ENCODE measurements at places on chromosomes 11 and 22.

- no peak for DNase-seq
These were observed 78.4 kb downstream of the MED15 start for GRCh38 chr22:20585639-20586402.

DNA sequence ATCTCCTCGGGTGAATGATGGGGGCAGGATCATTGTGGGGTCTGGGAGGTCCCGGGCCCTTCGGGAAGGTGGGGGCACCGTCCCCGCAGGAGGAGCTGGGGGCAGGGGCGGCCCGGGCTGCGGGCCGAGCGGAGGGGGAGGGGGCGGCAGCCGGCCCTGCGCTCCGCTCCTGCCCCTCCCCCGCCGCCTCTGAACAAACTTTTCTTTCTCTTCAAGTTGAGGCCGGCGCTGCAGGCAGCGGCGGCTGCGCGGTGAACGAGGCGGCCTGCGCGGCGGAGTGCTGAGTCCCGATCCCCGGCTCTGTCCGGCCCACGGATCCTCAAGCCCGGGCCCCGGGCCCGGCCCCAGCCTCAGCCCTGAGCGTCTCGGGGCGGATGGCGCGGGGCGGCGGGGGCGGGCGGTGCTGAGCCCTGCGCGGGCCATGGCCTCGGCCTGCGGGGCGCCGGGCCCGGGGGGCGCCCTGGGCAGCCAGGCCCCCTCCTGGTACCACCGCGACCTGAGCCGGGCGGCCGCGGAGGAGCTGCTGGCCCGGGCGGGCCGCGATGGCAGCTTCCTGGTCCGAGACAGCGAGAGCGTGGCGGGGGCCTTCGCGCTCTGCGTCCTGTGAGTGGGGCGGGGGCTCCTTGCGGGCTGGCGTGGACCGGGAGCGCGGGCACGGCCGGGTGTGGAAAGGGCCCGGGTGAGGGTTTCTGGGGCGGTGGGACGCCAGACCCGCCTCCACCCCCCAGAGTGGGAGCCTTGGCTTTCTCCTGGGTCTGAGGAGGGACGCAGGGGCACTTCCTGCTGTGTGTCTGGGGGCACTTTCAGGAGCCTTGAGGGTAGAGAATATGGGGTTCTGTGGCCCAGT, at the start of gene INPPL1:
Gene INPPL1 (plus strand): TSS at position 204 of the 847 bp plus-strand sequence. CDS start 218 bp downstream, at position 422.
- DNase-seq: peak; percentile 39

DNA sequence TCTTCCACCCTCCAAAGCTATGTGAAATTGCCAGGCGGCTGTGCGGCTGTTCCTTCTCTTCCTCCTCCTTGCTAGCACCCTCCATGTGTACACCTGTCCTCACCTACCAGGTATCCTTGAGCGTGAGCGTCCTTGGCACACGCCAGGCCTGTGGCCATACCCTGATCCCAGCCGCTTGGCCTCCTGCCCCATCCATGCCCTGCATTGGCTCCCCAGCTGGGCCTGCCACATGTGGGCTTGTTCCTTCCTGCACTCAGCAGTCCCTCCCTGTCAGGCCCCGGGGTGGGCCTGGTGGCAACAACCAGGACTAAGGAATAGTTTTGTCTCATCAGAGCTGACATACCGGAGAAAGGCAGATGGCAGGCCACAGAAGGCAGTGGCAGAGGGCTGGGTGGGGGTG, 40.0 kb downstream of the SCUBE1 start:
- DNase-seq: no peak

- DNase-seq: no peak
These were observed 11.2 kb downstream of the CRYBB1 start for GRCh38 chr22:26606611-26607010.

DNA sequence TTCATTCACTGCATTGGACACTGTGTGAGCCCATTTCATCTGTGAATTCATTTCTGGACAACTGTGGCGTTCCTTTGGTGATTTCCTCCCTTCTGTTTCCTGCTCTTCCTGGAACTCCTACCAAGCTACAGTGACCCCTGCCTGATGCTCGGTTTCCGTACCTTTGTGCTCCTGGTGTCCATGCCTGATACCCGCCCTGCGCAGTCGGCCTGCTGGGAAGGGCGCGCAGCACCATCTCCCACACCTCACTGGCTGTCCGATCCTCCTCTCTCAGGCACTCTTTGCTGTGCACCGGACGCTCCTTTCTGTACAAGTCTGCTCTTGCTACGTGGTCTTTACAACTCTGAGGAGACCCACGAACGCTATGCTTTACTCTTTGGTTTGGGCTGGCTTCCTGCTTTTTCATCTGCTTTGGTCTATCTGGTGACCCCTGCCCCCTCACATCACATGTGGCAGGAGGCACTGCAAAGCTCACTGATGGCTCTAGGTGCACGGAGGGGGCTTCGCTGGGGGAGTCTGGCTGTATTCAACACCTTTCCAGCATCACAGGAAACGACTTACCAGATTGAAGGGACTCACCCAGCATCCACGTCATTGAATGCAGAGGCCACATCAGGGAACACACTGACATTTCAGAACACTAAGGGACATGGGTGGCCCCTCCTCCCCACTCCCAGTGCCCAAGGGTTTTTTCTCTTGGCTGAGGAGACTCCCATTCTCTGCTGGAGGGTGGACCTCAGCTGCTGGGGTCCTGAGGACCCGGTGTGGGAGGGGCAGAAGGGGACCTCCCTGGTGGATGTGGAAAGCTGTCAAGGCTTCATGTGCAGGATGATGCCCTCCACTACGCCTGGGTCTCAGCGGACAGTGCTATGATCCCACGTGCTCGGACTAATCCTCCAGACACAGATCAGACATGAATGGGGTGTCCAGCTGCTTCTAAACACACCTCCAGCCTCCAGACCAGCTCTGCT, 27.0 kb upstream of the MOB2 start:
- no peak for DNase-seq

GRCh38 chr11:58574881-58575280, 775 bp downstream of the LPXN start:
- DNase-seq: no peak

GRCh38 chr22:28791841-28792490, 8.4 kb downstream of the XBP1 start:
- DNase-seq: no peak

DNA sequence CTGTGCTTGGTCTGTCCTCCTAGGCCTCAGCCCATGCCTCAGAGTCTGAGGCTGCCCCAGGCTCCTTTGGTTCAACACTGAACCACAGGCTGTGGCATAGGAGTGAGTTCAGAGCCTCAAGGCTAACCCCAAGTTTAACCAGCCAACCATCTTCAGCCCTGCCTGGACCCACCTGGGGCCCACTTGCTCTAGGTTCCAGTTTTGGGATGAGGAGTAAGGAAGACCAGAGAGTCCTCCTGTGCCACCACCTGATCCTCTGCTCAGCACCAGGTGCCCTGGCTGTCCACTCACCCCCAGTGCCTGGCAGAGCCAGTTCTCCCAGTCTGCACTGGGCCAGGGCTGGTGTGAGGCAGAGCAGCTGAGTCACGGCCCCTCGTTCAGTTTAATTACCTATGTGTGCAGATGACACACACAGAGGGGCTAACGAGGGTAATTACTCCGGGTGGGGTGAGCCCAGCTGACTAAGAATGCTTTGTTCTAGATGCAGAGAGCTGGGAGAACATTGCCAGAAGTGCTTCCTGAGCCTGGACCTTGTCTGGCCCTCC, 12.0 kb upstream of the TMPRSS13 start:
- DNase-seq: no peak

GRCh38 chr11:115030166-115030565, 351.8 kb downstream of the NXPE2 start:
- DNase-seq: no peak

- no peak for DNase-seq
These were observed 14.5 kb downstream of the HSPA8 start for GRCh38 chr11:123047266-123047946.

DNA sequence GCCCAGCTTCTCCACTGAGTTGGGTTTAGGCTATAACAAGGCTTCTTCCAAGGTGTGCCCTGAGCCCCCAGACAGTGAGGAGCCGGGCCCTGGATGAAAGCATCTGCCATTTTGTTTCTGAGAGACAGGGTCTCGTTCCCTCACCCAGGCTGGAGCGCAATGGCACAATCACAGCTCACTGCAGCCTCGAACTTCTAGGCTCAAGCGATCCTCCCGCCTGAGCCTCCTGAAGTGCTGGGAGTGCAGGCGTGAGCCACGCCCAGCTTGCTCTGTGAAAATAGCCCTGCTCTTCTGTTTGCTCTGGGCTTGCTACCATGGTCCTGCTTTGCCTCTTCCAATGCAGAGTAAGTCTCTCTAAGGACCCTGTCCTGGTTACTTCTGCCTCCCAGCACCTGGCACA, 6.7 kb downstream of the DENND6B start:
- no peak for DNase-seq

DNA sequence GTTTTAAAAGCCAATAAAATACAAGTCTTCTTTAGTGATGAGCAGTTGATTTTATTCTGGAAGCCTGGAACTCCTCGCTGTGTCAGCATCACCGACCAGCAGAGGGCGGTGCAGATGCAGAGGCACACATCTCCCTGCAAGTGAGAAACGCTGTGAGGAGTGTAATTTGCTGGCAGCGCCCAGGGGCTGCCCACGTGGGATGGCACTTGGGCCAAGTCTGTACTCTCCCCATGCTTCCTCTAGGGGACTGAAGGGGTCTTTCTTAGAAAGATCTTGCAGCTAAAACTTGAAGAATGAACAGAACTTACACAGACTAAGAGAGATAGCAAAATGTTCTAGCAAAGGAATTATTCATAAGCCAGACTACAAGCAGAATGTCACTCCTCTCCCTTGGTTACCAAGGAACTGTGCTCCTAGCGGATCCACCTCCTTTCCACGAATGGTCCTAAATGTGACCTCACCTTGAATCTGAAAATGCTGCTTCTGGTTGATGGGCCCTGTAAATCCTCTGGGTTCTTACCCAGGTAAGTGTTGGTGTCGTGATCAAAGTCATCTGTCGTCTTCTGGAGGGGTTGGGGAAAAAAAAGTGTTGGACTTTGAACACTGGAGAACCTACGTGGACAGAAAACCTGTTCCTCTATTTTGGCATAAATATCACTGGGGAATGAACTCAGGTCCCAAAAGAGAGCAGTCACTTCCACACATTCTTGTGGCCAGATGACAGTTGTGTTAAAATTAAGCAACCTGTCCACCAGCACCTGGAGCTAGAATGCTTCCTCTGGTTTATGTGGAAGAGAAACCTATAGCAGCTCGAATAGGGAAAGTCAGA, 31.8 kb downstream of the CNTF start:
- DNase-seq: peak; percentile 74

GRCh38 chr11:36985562-36985961, 387.5 kb upstream of the RAG2 start:
- no peak for DNase-seq

GRCh38 chr11:74826901-74827300, 78.3 kb downstream of the RNF169 start:
- DNase-seq: no peak

- no peak for DNase-seq
These were observed 10.5 kb downstream of the IGF2 start for GRCh38 chr11:2128511-2129307.

GRCh38 chr22:30129636-30130035, 49.4 kb downstream of the HORMAD2 start:
- DNase-seq: no peak

GRCh38 chr11:68936676-68937620, 33.3 kb downstream of the IGHMBP2 start:
- DNase-seq: no peak

DNA sequence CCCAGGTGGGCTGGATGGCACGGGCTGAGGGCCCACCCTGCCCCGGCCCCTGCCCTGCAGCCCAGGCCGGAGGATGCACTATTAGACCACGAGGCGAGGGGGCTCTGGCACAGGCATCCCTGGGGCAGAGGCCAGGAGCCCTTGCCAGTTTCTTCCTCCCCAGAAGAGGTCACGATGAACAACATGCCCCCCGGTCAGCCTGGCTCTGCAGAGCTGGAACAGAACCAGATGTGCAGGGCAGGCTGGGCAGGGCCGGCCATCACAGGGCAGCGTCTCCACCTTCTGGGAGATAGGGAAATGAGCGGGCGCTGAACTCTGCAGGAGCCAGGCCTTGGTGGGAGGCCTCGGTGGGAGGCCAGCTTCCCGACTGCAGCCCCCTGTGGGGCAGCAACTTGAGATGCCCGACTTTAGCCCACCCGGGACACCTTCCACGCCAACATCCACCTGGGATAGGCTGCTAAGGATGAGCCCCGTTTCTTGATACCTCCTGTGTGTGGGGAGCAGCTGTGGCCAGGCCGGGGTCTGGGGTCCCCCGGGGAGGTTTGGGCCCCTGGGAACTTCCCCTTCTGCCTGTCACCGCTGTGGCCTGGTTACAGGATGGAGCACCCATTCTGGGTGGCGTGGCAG, 21.8 kb upstream of the GNB1L start:
- no peak for DNase-seq

GRCh38 chr11:28366549-28367346, 258.6 kb downstream of the METTL15 start:
- DNase-seq: no peak

GRCh38 chr22:44395118-44396005, 82.6 kb upstream of the SHISAL1 start:
- DNase-seq: no peak

- no peak for DNase-seq
These were observed 24.8 kb upstream of the RCE1 start for GRCh38 chr11:66818231-66818955.

- peak; percentile 55 for DNase-seq
These were observed 54.8 kb downstream of the DENND5A start for GRCh38 chr11:9210224-9210921.

DNA sequence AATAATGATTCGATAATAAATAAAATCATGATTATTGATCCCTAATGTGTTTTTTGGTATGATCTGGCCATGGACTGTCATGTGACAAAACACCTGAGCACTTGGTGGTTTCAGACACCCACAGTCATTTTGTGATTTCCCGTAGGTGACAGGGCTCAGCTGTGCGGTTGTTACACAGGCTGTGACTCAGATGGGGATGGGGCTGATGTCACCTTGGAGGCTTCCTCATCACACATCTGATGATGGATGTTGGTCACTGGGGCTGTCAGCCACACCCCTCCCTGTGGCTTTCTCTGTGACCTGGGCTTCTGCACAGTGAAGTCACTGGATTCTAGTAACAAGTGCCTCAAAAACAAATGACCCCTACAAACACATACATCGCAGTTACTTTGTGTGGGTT, 995.1 kb downstream of the BRD1 start:
- DNase-seq: peak; percentile 49

GRCh38 chr11:40506226-40506625, 953.2 kb downstream of the LRRC4C start:
- no peak for DNase-seq

GRCh38 chr11:69443968-69444364, 37.5 kb upstream of the LINC01488 start:
- DNase-seq: no peak

- DNase-seq: no peak
These were observed 186.4 kb downstream of the BUD13 start for GRCh38 chr11:116586392-116586791.

- DNase-seq: no peak
These were observed 25.3 kb downstream of the IGLL5 start for GRCh38 chr22:22912988-22913253.

GRCh38 chr11:1963864-1964263, 16.7 kb downstream of the MRPL23 start:
- no peak for DNase-seq

DNA sequence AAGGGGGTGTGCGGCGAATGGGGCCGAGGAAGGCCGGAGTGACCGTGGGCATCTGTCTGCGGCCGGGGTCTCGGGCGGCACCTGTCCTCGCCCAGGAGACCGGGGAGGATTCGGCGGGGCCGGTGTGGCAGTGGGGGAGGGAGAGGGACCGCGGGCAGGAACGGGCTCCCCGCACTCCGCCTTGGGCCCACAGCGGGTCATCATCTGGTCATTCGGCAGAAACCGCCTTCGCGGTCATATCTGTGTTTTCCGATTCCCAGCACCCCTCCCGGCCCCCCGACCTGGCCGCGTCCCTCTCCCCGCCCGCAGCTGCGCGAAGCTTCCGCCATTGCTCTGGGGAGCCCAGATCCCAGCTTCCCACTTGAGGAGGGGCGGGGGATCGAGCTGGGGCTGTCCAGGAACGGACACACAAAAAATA, 824 bp upstream of the CBX6 start:
- no peak for DNase-seq
